ENCODE measurements at places on chromosomes 3 and 15. TPM values are rescaled to one million over a fixed set of nuclear protein-coding genes. Genes with fewer than 3 reads are reported as not detected.

DNA sequence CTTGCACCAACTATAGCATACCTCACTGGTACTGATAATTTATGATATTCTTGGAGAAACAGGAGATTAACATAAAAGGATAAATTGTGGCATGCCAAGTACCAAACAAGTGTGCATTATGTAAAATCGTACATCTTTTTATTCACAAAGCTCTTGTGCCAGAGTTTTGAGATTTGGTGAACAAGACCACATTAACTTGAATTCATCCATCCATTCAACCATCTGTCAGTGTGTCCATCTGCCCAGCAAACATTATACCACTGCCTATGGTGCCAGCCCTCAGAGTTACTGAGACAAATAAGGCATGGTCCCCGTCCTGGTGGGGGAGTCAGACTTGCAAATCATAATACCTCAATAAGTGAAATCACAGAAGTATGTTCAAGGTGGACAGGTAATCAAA is 17.0 kb upstream of the NEO1 start:
- no peak overlapping the region for H3K27ac ChIP-seq
- H3K4me1 ChIP-seq, result no peaks in the 10 kb centered on the region
- peaks cover 47% of the 10 kb centered on the region for H3K27me3 ChIP-seq

C3orf20 gene
- total RNA-seq, result not detected

DNA sequence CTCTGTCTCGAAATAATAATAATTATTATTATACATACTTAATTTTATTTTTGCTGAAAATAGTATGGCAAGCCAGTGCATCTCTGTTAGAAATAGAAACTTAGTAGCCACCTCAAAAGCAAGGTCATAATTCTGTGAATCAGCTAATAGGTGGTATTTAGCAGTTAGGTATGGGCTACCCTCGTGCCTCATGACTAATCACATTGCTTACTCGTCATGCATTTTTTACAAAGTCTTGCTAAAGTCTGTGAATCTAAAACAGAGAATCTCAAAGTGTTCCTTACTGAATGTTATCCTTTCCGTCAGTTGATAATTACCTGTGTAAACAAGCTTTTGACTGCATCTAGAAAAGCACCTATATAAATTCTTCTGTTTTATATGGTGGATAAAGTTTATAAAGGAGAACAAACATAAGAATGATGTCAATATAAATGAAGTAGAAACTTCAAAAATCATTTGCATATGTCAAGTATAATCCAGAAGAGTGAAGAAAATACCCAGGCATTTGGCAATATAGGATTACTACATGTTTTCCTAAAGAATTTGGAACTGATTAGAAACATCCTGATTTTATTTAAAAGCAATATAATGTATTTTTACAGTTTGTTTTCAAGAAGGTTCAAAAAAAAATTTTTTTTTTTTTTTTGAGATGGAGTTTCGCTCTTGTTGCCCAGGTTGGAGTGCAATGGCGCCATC is 6.2 kb downstream of the PPARG start:
- H3K4me1 ChIP-seq, result no peaks in the 10 kb centered on the region
- no peak for DNase-seq
- H3K27ac ChIP-seq, result no peak overlapping the region
- no peaks in the 10 kb centered on the region for H3K36me3 ChIP-seq
- peaks cover 26% of the 10 kb centered on the region for H3K27me3 ChIP-seq

FBLN2 gene
- total RNA-seq, result 251 TPM

- H3K36me3 ChIP-seq, result no peaks in the 10 kb centered on the region
- H3K4me3 ChIP-seq, result no peak overlapping the region
- peaks cover 24% of the 10 kb centered on the region for H3K4me1 ChIP-seq
- no peaks in the 10 kb centered on the region for H3K27me3 ChIP-seq
- no peak for DNase-seq
- H3K27ac ChIP-seq, result peak overlapping the region; percentile 42
Measured at GRCh38 chr15:48966595-48967301, 3.0 kb upstream of the SHC4 start.

DNA sequence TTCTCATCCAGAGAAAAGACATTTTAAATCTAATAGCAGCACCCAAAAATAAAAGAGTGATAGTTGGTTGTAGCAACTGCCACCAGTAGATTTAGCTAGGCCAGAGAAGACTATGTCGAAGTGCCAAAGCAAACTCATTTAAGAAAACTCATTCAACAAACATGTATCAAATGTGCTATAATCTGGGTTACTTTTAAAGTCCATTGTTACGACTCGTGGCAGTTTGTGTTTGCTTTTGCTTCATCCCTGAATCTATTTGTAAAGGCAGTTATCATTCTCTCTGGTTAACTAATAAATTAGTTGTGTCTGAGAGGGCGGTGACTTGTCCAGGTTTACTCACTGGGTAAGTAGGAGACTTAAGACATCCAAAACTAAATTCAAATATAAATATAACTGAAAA is 159.4 kb downstream of the ZIC4 start:
- DNase-seq, result no peak
- H3K4me1 ChIP-seq, result no peaks in the 10 kb centered on the region
- no peak overlapping the region for H3K4me3 ChIP-seq
- no peak overlapping the region for H3K27ac ChIP-seq

DNA sequence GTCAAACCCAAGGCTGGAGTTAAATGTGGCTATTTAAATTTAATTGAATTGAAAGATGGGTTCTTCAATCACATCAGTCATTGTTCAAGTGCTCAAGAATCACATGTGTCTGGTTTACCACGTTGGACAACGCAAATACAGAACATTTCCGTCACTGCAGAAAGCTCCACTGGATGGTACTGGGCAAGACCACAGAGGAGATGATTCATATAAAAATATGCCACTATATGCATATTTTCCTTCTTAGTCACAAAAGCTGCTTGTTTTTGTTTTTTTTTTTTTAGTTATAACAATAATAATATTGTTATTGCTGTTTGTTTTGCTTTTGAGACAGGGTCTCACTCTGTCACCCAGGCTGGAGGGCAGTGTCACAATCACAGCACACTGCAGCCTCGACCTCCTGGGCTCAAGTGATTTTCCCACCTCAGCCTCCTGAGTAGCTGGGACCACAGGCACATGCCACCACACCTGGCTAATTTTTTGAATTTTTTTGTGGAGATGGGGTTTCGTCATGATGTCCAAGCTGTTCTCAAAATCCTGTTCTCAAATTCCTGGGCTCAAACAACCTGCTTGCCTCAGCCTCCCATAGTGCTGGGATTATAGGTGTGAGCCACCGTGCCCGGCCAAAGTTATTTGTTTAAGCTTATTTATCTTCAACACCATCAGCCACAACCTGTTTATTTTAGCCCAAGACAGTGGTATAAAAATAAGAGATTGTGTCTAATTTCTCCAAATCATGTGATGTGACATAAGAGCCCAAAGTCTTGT is 19.4 kb downstream of the RTP3 start:
- DNase-seq, result peak; percentile 34
- no peaks in the 10 kb centered on the region for H3K27me3 ChIP-seq
- H3K27ac ChIP-seq, result peak overlapping the region; percentile 67
- no peak overlapping the region for H3K4me3 ChIP-seq

DNA sequence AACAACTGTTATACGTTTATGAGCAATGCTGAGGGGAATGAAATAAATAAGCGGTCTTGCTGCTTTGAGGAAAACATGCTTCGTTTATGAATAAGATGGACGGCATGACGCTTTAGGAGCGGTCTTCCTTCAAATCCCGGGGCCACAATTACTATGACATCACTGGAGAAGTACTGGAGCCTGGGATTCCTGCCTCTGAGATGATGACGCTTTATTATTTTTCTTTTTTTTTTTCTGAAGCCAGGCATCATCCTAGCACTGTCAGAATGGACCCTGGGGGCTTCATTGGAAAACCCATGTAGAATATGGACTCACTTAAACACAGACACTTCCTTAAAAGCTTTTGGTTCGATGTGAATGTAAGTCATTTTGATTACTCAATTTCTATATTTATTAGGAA is 52.5 kb upstream of the FOXP1 start:
- DNase-seq, result no peak
- H3K27ac ChIP-seq, result no peak overlapping the region
- no peaks in the 10 kb centered on the region for H3K36me3 ChIP-seq
- H3K27me3 ChIP-seq, result peaks cover 2% of the 10 kb centered on the region
- H3K4me3 ChIP-seq, result no peak overlapping the region

GRCh38 chr3:151593928-151594327 is 133.1 kb upstream of the IGSF10 start:
- no peak overlapping the region for H3K27ac ChIP-seq
- H3K4me3 ChIP-seq, result no peak overlapping the region
- no peak for DNase-seq
- H3K4me1 ChIP-seq, result no peaks in the 10 kb centered on the region
- no peaks in the 10 kb centered on the region for H3K36me3 ChIP-seq

- H3K27me3 ChIP-seq, result peaks cover 8% of the 10 kb centered on the region
- no peaks in the 10 kb centered on the region for H3K36me3 ChIP-seq
Measured at GRCh38 chr3:72738752-72739530, 109.3 kb downstream of the SHQ1 start.

GRCh38 chr3:128319741-128320141 is 146.9 kb downstream of the DNAJB8 start:
- H3K36me3 ChIP-seq, result peaks cover 2% of the 10 kb centered on the region
- DNase-seq, result peak; percentile 51
- no peak overlapping the region for H3K4me3 ChIP-seq
- H3K27me3 ChIP-seq, result no peaks in the 10 kb centered on the region
- H3K27ac ChIP-seq, result no peak overlapping the region

DNA sequence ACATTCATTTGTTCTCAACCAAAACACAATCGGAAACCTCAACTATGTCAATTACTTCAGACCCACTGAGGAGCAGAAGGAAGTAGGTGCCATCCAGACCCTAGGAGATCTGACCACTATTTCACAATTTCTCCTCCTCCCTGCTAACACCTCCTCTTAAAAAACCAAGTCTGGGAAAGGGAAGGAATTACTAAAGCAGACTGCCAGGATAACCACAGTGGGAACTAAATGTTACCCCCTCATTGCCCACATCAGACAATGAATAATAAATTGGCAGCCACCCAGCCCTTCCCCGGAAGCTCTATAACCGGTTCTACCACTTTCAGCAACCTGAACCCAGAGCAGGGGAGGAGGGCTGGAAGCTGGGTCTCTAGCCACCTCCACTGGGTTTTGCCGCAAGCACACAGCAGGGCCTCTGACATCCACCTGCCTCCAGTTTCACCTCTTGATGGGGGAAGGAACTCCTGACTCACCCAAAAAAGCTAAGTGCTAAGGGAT is 17.6 kb downstream of the C15orf62 start:
- DNase-seq, result no peak
- H3K4me3 ChIP-seq, result no peak overlapping the region
- peaks cover 28% of the 10 kb centered on the region for H3K4me1 ChIP-seq
- peaks cover 8% of the 10 kb centered on the region for H3K36me3 ChIP-seq
- peak overlapping the region; percentile 73 for H3K27ac ChIP-seq

GRCh38 chr15:75140080-75140879 is 61.4 kb upstream of the C15orf39 start:
- no peak overlapping the region for H3K4me3 ChIP-seq
- peaks cover 3% of the 10 kb centered on the region for H3K27me3 ChIP-seq
- peaks cover 24% of the 10 kb centered on the region for H3K4me1 ChIP-seq
- no peak for DNase-seq
- H3K27ac ChIP-seq, result peak overlapping the region; percentile 7

DNA sequence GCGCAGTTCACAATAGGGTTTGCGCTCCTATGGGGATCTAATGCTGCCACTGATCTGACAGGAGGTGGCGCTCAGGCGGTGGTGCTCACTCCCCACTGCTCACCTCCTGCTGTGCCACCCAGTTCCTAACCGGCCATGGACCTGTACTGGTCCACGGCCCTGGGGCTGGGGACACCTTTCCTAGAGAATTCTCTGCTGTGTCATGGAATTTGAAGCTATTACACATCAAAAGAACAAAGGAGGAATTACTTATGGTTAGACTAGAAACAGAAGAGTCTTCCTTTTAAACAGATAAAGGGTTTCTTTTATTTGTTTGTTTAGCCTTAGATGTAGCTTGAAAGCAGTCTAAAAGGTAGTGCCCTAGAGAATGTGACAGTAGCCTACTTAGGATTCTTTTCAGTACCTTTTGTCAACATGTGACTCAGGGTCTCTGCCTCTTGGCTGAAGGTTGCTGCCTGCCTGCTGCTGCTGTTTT is 50.3 kb downstream of the PAK2 start:
- H3K4me3 ChIP-seq, result no peak overlapping the region
- no peak for DNase-seq
- no peaks in the 10 kb centered on the region for H3K27me3 ChIP-seq
- H3K36me3 ChIP-seq, result peaks cover 25% of the 10 kb centered on the region

DNA sequence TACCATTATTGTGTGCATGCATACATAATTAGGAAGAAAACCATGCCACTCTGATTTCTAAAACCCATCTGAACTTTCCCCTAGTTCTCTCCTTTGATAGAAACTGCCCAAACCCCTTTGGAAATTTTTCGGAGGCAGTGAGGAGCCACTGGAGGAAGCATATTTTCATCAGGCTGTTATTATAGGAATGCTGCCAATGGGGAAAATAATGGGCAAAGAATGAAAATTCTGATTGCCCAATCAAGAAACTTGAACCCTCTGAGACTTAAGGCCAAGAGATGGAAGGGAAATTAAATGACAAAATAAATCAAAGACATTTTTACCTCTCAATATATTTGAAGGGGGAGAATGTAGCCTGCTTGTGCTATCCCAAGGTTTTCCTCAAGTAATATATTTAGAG is 376.0 kb upstream of the PDZRN3 start:
- H3K27ac ChIP-seq, result no peak overlapping the region
- no peak for DNase-seq
- no peaks in the 10 kb centered on the region for H3K36me3 ChIP-seq
- H3K4me3 ChIP-seq, result no peak overlapping the region
- no peaks in the 10 kb centered on the region for H3K27me3 ChIP-seq
- peaks cover 9% of the 10 kb centered on the region for H3K4me1 ChIP-seq

DNA sequence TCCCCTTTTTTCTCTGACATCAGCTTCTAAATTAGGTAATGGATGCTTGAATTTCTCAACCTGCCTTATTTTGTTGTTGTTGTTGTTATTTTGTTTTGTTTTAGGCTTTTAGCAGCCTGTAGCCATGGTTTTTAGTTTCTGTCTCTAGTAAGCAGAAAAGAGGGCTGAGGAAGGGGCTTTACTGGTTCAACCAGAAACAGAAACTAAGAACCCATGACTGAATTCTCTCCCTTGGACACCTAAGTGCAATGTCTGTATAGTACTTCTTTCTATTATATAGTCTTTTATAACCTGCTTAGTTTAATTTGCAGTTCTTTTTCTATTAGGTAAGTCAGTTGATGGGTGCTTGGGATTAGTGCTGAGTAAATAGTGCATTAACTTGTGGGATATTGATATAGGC is 129.0 kb downstream of the BBX start:
- no peak overlapping the region for H3K4me3 ChIP-seq
- no peak overlapping the region for H3K27ac ChIP-seq
- H3K4me1 ChIP-seq, result peaks cover 5% of the 10 kb centered on the region
- H3K36me3 ChIP-seq, result peaks cover 10% of the 10 kb centered on the region

GRCh38 chr15:23472033-23472432 is 25.0 kb upstream of the GOLGA6L2 start:
- no peaks in the 10 kb centered on the region for H3K4me1 ChIP-seq
- no peak overlapping the region for H3K27ac ChIP-seq
- H3K27me3 ChIP-seq, result no peaks in the 10 kb centered on the region
- H3K36me3 ChIP-seq, result no peaks in the 10 kb centered on the region
- DNase-seq, result no peak

IL12A gene
- total RNA-seq, result not detected
